ENCODE measurements at places on chromosomes 11 and 22.

DNA sequence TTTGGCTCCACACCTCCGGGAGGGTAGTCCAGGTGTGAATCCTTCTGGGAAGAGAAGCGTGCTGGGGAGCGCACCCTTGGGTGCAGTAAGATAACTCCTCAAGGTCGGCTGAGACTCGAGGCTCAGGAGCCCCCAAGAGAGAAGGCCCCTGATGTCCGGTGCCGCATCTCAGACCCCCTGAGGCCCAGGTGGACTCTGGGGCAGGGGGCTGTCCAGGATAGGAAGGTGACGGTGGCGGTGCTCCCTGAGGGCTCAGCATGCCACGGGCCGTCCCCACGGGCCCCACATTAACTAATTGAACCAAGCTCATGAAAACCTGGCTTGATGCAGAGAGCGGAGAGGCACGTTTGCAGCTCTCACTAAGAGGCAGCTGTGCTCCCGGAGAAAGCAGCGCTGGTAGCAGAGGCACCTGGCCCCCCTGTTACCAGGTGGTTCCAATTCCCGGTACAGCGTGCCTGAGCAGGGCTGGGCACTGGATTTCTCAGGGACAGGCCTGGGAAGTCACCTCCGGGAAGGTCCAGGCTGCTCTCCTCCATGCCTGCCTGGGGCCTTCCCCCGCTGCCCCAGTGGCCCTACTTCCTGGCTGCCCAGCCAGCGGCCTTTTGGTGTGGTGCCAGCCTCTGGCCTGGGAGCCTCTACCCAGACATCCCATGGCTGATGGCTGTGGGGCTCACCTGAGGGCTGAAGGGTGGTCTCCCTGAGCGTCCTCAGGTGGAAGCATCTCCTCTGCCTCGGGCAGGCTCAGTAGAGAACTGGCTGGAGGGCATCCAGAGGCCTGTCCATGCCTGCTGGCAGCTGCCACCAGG is 1.1 kb downstream of the KCNQ1 start:
- no peak for DNase-seq

GRCh38 chr11:67299471-67300191 is 3.7 kb upstream of the SSH3 start:
- DNase-seq, result no peak

DNA sequence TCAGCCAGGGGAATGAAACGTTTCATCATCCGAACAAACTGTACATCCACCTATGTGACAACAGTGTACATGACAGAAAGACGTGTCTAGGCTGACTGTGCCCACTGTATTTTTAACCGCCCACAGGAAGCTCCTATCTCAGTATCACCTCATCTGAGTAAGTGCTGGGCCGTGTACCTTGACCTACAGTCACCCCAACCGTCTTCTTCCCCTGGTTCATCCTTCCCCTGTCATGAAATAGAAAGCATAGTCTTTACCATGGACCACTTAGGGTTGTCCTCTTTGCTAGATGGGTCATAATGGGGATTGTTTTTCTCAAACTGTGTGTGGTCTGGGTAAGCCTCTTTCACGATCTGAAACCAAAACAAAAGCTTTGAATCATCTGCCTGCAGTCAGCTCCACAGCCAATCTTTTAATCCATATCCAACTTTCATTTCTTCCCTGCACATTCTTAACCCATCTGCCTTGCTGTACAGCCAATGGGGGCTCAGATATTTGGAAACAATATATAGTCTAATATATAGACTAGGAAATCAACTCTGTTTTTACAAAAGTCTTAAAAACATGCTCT is 4.2 kb downstream of the THYN1 start:
- DNase-seq, result peak; percentile 64

- no peak for DNase-seq
Measured at GRCh38 chr11:94790661-94791180, 22.6 kb downstream of the AMOTL1 start.

DNA sequence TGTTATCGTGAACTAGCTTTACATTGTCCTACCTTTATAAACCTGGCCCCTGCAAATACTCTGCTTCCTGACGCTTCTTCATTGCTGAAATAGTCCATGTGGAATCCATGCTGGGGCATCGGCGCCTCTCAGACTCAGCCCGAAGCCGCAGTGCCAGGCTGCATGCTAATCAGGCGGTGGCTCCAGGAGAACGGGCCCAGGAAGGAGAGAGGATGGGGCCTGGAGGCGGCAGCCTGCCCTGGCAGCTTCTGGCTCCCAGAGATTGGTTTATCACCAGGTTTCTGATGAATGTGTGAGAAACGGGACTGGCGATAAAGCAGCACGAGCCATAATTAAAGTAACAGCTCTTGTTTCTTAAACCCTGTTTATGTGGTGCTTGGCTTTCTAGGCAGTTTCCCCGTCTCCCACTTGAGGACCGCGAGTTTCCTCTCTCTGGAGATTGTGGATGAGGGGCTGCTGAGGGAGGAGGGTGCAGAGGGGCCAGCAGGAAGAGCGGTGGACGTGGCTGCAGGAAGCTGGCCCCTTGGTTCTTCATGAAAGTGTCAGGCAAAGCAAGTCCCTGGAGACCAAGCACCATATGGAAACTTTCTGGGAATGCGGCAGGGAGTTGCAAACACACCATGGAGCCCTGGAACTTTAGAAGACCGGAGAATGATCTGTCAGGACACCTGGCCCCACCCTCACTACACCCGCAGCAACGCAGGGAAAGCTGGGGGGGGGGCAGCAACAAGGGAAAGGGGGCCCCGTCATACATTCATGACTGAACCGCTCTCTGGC is 93.4 kb downstream of the NTM start:
- no peak for DNase-seq

- no peak for DNase-seq
Measured at GRCh38 chr22:31235081-31235480, 23.0 kb downstream of the LIMK2 start.

GRCh38 chr11:78218707-78219492 is 30.2 kb downstream of the USP35 start:
- DNase-seq, result no peak

DNA sequence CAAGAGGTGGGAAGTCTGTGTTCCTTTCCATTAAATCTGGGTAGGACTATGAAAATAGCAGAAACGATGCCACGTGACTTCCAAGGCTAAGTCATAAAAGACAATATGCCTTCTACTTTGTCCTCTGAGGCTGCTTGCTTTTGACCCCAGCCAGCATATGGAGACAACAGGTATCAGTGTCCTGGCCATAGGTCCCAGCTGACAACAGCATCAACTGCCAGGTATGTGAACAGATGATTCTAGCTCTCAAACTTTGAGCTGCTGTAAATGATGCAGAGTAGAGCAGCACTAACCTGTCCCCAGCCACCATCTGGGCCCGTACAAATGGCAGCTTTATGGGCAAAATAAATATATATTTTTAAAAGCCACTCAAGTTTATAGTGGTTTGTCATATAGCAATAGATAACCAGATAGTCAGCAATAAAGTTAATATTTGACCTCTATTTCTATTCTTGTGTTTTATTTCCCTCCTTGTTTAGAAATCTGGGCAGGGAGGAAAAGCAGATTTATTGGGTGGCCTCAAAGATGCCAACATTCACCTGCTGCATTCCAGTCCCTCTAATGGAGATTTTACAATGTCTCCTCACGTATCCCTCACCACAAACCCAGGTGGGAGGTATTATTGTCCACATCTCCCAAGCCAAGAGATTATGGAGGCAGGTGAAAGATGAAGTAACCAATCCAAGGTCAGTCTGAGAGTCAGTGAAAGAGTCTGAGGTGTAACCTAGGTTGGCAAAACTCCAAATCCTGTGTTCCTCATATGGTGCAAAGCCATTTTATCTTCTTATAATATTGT is 209.6 kb upstream of the LARGE1 start:
- DNase-seq, result no peak

GRCh38 chr11:30342736-30343166 is 19.8 kb downstream of the ARL14EP start:
- DNase-seq, result no peak

DNA sequence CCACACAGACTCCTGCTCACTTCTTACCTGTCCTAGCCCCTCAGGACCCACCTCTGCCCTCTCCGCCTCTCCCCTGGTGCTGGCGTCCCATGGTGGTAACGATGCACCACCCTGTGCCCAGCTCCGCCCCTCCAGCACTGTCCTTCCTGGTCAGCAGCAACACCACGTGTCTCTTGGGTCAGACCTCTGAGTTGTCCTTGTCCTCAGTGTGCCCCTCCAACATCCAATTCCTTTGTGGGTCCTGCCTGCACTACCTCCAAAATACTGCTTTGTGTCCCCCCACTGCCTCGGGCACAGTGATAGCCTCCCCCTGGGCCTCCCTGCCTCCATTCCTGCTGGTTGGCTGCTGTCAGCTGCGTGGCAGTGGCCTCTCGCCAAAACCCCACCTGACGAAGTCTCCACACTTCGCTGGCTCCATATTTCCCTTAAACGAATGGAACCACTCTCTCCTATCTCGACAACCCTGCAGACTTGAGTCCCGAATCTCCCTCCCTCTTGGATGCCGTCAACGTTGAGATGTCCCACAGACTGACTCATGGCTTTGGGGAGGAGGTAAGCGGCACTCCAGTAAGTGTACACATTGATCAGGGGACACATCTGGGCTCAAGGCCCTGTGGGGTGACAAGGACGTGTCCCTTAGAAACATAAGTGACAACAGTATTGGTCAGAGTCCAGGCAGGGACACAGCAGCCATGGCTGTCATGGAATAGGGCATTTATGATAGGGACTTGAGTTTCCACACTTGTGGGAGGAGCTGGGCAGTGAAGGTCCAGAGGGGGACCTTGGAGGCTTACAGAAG is 42.8 kb downstream of the SHISAL1 start:
- no peak for DNase-seq

GRCh38 chr11:23840872-23841271 is 656.0 kb upstream of the LUZP2 start:
- DNase-seq, result no peak
